WERI-Rb-1 (cell line): ENCODE measurements at places on chromosomes 12 and 14.
A peak's percentile ranks its signal among the peaks of the same experiment; 100 is the strongest.

DNA sequence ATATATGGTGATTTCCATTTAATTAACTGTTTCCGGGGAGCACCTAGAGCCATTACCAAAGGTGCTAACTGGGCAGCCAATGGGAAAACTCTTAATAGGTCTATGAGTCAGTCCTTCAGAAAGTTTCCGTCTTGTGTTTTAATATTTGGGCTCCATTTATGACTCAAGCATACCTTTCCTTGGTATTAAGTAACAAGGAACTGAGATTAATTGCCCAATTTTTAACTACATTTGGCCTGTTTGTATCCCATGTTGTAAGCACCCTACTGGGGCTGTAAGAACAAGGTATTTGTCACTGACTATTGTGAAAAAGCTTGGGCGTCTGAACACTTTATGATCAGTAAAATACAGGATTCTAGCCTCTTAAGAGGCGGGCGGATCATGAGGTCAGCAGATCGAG, 62.8 kb upstream of the FOXN3 start:
- DNase-seq = no peak

GRCh38 chr12:131785763-131786330, 42.3 kb upstream of the MMP17 start:
- DNase-seq = no peak

DNA sequence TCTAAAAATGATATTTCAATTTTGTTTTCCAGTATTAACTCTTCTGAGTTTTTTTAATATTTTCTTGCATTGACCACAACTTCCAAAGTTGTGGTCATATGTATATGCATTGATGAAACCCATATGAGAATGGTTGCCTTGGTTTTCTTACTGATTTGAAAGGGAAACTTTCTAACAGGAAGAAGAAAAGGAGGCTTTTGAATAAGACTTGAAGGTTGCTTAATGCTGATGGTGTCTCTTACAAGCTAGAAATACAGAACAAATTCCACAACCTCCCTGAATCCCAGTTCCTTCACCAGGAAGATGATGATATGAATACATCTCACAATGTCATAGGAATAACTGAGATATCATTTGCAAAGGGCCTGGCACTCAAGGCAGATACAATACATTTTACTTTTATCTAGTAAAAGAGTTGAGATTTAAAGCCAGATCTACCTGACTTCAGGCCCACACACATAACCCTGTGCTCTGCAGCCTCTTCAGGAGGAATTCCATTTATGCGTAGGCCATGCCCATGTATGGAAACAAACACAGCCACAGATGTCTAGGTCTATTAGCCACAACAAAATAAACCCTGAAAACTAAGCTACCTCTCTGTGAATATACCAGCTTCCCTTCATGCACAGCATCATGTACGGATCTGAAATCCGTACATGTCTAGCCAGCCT, 165.4 kb upstream of the PLEKHG7 start:
- no peak for DNase-seq

DNA sequence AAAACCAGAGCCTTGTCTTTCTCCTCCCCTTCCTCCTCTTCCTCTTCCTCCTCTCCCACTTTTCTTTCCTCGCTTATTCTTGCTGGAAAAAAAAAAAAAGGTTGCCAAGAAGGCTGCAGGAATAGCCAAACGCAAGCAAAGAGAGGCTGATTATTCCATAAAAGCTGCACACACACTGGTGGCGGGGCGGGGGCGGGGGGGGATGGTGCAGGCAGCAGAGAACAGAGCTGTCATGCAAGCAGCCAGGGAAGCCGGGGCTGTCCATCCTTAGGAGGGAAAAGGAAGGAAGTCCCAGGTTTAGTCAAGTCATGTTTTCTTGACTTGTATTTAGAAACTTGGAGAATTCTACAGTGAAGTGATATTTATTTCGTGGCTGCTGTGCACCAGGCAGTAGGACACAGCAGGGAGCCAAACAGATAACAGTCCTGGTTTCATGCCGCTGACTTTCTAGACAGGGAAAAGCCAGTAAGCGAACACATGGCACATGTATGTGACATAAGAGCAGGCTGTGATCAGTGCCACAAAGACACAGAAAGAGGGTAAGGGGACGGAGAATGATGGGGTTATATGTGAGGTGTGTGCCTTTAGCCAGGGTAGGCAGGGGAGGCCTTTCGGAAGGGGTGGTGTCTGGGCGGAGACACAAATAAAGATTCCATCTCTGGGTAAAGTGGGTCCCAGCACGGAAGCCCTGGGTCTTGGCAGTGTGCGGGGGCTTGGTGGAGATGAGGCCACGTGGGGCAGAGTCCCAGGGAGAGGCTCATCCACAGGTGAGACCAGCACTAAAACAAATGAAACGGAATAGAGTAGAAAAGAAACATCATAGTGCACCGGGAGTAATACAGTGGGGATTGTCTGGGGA, 56.6 kb upstream of the SCN8A start:
- no peak for DNase-seq

DNA sequence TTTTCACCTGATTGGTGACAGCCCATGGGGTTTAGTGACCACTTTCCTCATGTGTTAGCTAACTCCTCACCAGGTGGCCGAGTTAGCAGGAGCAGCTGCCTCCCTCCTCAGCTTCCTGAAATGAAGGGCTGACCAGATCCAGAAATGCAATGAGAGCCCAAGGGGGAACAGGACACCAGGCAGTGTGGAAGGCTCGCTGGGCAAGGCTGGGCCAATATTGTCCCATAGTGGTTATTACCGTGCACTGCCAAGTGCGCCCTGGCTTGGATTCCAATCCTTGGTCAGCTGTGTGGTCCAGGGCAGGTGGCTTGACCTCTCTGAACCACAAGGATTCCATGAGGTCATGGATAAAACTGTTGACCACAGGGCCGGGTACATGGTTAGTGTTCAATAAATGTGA, 3.6 kb upstream of the HSPB8 start:
- DNase-seq = no peak

DNA sequence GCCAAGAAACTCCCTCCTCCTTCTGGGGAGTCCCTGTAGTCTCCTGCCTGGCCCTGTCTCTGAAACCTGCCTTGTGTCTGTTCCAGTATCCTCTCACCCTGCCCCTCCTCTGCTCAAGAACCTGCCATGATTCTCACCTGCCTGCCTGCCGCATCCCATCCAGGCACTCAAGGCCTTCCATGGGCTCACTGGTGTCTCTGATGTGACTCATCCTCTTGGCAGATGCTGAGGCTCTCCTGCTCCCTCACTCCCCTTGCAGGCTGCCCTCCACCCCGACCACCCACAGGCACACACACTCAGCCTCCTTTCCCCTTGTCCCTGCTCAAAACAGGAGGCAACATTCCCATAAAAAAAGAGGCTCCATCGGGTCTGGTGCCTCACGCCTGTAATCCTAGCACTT, 5.8 kb upstream of the BEGAIN start:
- DNase-seq = no peak

DNA sequence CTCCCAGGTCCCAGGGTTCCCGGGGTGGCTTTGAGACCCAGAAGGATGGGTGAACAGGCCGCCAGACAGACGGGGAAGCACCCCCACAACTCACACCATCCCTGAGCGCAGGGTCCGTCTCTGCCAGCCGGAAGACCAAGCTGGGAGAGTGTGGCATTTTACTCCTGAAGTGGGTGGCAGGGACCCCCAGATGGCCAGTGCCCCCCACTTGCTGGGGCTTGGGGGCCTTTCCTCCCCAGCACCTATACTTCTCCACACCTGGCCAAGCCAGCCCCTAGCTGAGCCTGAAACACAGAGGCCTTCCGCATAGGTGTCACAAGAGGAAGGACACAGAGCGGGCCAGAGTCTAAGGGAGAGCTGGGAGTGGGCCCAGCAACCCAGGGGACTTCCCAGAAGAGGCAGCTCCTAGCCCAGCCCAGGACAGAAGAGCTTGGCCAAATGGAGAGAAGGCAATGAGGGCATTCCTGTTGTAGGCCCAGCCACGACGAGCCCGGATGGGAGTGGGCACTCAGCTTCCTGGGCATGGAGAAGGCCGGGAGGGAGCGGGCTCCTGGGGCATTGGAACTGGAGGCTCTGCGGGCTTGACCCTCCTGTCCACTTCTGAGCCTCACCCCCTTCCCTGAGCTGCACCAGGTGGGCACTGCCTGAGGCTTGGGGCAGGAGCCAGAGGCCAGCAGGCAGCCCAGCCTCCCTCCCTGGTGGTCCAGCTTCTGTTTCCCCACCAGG, 3.3 kb downstream of the AHNAK2 start:
- no peak for DNase-seq

DNA sequence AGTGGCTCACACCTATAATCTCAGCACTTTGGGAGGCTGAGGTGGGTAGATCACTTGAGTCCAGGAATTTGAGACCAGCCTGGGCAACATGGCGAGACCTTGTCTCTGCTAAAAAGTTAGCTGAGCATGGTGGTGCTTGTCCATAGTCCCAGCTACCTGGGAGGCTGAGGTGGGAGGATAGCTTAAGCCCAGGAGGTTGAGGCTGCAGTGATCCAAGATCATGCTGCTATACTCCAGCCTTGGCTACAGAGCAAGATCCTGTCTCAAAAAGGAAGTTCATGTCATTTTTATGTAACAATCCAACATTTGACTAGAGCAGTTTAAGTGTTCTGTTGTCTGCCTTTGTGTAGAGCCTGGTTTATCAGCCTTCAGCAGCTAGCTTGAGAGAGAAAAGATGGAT, 6.2 kb downstream of the OXA1L start:
- DNase-seq = no peak

DNA sequence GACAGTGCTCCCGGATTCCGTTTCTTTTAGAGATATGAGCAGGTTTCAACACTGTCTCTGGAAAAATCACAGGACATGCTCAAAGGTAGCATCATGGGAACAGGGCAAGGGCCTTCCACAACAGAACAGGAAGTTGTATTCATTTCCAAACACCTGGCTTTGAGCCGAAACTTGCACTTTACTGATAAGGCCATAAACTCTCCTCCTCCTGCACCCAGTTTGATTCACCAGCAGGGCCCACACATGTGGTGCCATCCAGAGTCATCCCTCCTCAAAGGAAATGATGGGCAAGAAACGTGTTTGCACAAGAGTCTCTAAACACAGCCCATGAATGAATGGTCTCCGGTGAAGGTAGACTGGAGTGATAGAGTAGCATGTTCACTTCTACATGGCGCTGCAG, 268.4 kb upstream of the FKBP4 start:
- no peak for DNase-seq

- no peak for DNase-seq
These were observed 7.0 kb downstream of the CCDC63 start for GRCh38 chr12:110853836-110854235.

DNA sequence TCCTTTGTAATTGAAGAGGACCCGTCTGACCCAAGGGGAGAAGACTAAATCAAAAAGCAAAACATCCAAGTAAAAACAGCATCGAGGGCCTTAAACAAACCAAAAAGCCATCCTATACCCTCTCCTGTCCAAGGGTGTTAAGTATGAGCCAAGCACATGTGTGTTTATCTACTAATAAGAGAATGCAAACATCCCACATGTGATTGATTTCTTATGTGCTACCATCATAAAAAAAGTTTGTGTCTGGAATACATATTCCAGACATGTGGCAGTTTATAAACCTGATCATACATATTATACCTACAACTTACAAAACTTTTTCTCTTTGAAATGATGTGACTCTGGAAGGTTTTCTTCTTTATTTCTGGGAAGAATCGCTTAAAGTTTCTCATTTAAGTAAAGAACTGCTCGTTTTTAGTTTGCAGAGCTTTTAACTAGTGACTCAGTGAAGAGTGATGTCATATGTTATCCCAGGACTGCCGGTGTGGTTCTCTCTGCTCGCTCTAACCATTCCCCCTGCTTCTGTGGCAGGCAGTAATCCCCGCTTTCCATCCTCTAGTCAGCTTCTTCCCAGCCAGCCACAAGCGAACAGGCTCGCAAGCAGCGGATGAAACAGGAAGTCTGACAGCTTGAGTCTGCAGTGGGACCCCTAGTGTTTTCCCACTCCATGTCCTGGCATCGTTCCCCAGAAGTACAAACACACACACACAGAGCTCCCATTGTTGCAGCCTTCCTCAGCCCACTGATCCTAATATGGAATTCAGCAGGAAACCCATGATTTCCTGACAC, 431 bp upstream of the RHOJ start:
- peak; percentile 69 for DNase-seq

DNA sequence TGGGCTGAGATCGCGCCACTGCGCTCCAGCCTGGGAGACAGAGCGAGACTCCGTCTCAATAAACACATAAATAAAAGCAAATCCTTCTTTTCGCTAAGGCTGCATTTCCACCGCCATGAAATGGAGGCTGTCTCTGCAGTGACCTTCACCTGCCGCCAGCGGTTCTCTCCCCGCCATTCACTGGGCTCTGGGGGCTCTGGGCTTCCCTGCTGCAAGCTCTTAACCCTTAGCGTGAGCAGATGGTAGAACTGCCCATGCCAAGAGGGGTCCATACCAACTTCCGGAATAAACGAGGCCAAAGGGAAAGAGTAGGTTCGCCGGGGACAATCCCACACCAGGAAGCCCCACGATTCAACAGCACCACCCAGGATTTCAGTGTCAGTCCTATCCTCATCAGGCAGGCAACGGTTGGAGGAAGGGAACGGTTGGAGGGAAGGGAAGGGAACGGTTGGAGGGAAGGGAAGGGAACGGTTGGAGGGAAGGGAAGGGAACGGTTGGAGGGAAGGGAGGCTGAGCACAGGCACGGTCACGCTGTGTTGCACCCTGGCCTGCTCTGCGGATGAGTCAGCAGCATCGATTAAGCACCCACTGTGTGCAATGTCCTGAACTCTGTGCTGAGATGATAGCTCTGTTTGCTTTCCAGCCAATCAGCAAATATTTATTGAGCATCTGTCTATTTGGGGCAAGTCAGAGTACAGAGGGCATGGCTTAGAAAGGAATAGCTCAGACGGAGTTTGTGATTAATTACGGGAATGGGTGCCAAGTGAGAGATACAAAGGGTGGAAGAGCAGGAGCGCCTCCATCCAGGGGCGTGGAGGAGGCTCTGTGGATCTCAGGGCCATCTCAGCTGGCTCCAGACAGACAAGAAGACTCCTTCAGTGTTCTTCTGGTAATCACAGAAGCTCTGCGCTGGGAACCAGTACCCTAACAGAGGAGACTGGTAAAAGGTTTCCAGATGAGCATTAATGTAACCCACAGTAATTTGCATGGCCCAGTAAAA, 77.9 kb downstream of the NINJ2 start:
- no peak for DNase-seq

GRCh38 chr14:76958980-76959710, 69.4 kb downstream of the IRF2BPL start:
- peak; percentile 77 for DNase-seq

DNA sequence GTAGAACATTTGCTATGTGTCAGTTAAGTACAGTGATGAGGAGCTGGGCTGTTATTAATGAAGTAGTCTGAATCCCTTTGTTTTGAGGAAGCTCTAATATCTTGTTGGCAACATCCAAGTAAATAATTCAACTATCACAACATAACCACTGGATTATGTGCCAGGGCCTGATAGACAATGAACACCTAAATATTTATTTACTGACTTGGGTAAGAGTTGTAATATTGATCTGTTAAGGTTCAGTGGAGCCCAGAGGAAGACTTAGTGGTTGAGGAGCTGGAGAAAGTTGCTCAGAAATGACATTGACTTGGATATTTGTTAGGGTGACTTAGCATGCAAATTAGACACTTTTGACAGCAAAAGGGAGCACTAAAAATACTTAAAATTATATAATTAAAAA, 26.8 kb downstream of the DERA start:
- no peak for DNase-seq
